CD4-positive, alpha-beta memory T cell (primary cell): ENCODE measurements at places on chromosomes 1 and 21. TPM values are rescaled to one million over a fixed set of nuclear protein-coding genes. Genes with fewer than 3 reads are reported as not detected.

Gene SLC30A7
- total RNA-seq, result 54.9 TPM

Gene CD1D
- total RNA-seq, result not detected

Gene MCOLN2
- 20.3 TPM for total RNA-seq

Gene PTPN7
- total RNA-seq, result 68.4 TPM

Gene RHEX
- 0.55 TPM for total RNA-seq

Gene FCRLA
- total RNA-seq, result not detected

Gene XCL1
- total RNA-seq, result 0.64 TPM

Gene FCGR1A
- total RNA-seq, result 0.53 TPM

Gene LAMC2
- total RNA-seq, result not detected
